H54 (cell line): ENCODE measurements at places on chromosomes 11 and 22.

- DNase-seq: no peak
Observed at GRCh38 chr22:44709881-44710392, 7.9 kb downstream of the PRR5 start.

- no peak for DNase-seq
Observed at GRCh38 chr11:85855341-85855656, at the start of gene CCDC83. Gene CCDC83 (plus strand): TSS chr11:85855383. CDS start chr11:85865124, 9,741 bp downstream.

DNA sequence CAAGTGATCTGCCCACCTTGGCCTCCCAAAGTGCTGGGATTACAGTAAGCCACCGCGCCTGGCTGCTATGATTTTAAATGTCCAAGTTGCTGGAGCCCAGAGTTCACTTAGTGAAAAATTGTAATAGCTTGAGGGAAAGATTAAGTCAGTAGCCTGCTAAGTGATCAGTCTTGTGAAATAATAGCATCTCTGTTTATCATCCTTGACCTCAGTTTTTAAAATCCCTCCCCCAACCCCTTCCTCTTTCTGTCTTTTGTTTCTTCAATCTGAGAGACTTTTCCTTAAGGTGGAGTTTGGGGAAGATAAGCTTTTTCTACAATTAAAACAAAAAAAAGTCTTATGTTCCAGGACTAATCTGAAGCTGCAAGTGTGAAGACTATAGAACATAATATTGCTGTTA lies 6.4 kb downstream of the HIPK3 start:
- DNase-seq: no peak

DNA sequence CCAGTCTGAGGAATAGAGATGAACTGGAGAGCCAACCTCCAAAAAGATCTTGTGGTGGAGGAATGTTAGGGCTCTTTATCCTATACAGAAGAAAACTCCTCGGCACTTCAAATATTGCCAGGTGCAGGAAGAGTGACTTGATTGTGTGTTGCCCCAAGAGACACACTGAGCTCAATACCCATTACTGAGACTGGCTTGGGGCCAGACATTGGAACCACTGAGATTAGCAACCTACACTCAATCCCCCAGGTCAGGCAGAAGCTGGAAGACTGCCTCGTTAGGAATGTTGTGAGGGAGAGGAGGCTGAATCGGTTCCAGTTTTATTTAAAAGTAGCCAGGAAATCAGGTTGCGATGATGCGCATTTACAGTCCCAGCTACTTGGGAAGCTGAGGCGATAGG lies 2.4 kb upstream of the SGSM3 start:
- DNase-seq: no peak

DNA sequence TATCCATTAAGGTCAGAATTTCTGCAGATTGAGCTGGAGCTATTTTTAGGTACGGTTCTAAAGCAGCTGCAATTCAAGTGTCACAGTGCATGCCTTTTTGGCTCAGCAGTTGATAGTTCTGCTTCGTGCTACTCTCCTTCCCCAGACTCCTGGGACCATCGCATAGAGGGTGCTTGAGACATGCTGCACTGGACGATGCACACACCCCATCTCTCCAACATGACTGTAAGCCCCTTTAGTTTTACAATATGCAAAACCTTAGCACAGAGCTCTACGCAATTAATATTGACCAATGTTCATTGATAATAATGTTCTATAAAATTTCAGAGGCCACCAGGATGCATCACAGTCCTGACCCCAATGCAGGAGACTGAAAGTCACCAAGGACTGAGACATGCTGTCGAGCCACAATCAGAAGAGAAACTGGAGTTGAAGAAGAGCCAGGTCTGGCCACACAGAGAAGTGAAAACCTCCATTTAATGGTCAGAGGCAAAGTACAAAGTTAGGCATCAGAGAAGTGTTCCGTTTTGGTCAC lies 120.9 kb upstream of the ZC3H12C start:
- DNase-seq: no peak

- no peak for DNase-seq
Observed at GRCh38 chr22:26406118-26406517, 22.9 kb upstream of the ASPHD2 start.

GRCh38 chr11:32137869-32138268 lies 47.0 kb downstream of the RCN1 start:
- DNase-seq: no peak

DNA sequence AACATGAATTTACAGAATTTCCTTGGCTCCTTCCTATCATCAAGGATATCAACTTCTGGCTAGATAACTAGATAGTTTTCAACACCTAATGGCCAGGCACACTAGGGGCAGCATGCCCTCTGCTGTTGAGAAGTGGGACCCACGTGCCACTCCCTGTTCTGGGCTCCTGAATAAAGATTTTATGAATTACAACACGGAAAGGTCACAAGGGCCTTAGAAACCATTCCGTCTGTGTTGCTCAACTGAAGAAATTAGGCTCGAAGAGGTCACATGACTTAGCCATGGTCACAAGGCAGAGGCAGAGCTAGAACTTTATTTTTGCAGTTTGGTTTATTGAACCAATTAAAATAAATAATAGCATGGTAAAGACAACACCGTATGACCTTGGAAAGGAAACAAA lies 36.0 kb downstream of the PRCP start:
- DNase-seq: peak; percentile 50

DNA sequence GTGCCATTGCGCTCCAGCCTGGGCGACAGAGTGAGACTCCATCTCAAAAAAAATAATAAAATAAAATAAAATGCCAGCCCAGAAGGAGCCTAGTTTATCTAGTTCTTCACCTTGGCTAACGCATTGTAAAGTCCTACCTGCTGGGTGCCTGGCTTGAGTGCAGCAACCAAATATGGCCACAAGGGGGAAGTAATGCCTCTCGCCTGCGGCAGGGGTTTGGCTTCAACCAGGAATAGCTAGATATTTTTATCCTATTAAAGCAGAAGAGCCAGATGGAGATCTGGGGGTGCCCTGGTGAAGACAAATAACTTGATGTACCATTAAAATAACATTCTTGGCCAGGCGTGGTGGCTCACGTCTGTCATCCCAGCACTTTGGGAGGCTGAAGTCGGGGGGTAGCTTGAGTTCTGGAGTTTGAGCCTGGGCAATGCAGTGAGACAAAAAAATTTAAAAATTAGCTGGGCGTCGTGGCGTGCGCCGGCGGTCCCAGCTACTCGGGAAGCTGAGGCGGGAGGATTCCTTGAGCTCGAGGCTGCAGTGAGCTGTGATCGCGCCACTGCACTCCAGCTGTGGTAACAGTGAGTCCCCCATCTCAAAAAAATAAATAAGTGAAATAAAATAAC lies 20.6 kb upstream of the PLEKHB1 start:
- DNase-seq: peak; percentile 87

DNA sequence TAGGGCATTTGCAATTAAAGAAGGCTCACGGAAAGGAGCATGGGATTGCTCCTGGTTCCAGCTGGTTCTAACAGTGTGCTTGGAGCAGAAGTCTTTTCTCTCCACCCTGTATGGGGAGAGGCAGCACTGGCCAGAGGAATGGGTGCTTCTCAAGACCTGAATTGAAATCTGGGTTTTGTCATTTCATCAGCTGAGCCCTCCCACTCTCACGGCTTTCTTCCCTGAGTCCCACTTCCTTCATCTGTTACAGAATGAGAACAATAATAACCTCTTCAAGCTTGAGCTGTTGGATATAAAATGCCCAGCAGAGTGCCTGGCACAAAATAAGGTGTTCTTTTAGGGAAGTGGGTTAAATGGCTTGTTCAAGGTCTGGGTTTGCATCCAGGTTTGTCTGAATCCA lies 17.2 kb downstream of the CNTF start:
- DNase-seq: no peak

DNA sequence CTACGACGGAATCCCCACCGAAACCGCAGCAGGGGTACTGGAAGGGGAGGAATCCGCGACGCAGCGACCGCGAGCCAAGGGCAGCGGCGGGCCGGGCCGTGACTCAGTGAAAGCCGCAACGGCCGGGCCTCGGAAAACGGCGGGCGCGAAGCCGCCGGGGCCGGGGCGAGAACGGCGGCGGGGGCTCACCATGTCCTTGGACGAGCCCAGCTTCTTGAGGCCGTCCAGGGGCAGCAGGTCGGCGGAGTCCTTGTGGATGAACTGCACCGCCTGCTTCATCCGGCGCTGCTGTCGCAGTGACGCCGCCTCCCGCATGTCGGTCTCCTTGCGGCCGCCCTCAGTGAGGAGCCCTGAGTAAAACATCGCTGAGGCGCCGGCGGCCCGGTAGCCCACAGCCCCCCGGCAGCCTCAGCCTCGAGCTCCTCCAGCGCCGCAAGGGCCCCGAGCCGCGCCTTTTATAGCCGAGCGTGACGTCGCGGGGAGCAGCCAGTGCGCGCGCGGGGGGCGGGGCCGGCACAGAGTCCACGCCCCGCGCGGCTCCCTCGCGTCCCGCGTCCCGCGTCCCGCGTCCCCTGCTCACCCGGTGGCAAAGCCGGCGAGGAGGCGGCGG lies at the start of gene NRIP3:
Gene NRIP3 (minus strand): TSS at position 429 of the 610 bp plus-strand sequence. CDS start 66 bp downstream, at position 363.
- DNase-seq: no peak

GRCh38 chr11:14967581-14968243 lies 4.4 kb downstream of the CALCA start:
- DNase-seq: no peak

GRCh38 chr11:64059339-64060140 lies 23.8 kb downstream of the FLRT1 start:
- no peak for DNase-seq

DNA sequence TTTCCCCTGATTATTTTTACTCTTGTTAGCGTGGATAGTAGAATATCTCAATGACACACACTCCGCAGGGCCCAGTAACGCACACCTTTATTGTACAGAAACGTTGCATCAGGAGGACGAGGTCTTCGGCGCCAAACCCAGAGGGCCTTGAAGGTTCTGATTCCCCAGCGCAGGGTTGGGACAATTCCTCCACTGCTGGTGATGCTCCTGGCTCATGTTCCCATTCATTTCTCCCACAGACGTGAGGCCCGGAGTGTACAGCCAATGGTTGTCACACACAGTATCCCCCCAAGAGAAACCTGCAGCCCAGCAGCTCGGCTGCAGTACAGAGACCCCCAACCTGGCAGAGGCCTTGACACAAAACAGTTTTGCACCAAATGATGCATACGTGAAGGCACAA lies 6.1 kb upstream of the ANO1 start:
- no peak for DNase-seq

DNA sequence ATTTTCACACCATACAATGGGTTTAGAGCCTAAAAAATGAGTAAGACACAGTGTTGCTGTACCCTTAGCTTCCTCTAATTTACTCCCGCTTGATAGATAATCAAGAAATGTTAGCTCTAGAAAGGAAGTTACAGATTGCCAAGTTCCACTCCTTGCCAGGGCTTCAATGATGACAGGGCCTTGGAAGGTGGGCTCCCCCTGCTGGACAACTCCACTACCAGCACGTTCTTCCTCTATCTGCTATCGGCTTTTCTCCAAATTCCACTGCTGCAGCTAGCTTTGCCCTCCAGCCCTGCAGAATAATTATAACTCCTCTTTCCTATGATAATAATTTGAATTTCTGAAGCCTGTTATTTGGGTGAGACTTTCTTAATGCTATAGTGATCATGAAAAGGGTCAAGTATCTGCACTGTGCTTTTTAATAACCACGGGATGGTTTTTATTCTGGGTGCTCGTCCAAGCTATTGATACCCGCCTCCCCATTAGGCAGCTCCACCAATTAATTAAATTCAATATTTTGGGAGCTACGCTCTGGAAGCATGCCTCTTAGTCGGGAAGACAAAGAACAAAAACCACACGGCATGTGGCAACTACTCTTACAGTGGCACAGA lies 9.0 kb downstream of the SYN3 start:
- DNase-seq: peak; percentile 26

GRCh38 chr22:31537019-31537535 lies 40.7 kb downstream of the SFI1 start:
- no peak for DNase-seq
